ENCODE measurements at places on chromosomes 7 and 10.
A peak's percentile ranks its signal among the peaks of the same experiment; 100 is the strongest.

DNA sequence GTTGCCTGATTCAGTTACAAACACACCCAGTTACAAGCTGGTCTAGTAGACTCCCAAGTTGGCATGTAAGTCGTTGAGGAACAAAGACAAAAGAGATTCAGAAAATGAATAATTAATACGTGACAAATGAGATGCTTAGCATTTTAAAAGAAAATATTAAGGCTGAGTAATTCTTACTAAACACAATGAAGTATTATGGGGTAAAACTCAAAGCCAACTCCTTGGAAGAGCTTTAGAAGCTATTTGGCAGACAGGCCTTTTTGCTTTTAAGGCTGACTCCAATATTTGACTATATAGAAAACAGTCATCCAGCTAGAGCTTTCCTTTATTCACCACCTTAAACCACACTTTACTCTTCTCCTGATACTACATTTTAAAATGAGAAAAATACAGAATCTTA is 5.4 kb downstream of the TRDMT1 start:
- no peak for DNase-seq

DNA sequence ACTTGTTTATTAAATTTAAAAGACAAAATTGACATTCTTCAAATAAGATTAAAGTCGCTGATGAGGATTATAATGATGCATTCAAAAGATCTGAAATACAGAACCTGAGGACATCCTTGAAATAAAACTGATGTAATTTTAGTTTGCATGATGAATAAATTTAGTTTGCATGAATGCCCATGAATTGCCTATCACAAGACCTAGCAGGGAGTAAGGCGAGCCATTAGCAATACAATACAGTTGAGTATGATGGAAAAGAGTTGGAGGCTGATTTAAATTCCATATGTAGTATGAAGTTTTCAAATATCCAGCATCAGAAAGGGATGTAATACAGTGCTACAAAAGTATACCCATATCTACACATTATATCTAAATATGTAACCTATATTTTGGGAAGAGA is 321.3 kb downstream of the CACNA2D1 start:
- no peak for DNase-seq

DNA sequence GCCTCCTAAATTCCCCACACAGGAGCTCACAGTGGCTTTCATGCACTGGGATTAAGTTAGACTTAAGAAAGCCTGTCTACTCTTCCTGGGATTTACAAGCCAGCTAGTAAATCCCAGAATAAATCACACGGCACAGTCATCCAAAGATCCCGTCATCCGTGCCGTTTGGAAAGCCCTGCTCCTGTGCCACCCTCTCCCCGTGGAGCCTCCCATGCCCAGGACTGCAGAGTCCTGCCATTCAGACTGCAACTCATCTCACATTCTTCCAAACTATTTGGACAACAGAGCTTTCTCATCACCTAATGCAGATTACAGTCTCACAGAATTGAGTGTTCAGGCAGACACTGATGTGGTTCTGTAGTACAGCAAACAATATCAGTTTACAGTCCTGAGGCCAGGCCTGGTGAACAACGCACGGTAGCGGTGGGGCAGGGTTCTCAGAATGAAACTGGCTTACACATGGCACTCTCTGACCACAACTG is 166.5 kb downstream of the EGFR start:
- no peak for DNase-seq

DNA sequence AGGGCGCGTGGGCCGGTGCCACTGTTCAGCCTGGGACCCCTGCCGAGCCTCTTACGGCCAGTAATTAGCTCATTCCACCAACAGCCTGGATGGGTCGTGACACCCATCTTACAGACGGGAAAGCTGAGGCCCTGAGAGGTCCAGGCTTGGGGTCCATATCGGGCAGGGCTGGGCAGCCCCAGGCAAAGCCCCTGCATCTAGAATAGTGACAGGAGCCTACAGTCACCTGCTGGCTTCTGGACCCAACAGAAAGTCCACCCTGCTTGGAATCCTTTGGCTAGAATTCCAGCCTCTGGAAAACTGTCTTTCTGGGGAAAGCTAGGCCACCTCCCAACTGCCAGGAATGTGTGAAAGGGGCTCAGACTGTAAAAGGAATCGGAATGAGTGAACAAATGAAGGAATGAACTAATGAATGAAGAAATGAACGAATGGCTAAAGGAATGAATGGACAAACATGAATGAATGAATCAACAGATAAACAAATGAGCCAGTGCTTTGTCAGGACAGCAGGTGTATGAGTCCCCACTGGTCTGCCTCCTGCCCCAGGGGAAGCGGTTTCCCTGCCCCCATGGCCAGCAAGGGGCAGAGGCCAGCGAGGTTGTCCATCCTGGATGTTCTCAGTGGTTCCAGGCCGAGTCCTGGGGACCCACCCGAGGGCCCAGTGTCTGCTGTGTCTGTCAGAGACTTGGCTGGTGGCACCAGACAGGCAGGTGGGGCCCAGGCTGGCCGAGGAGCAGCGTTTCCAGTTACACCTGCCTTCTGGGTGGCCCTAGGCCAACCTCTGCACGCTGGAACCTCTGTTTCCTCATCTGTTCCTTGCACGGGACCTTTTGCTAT is 24.1 kb upstream of the PDGFA start:
- DNase-seq, result no peak

GRCh38 chr7:44235582-44236332 is 35.0 kb downstream of the YKT6 start:
- DNase-seq, result no peak

GRCh38 chr10:11678074-11678793 is 63.9 kb upstream of the ECHDC3 start:
- DNase-seq, result no peak

- no peak for DNase-seq
Observed at GRCh38 chr7:18504965-18505364, 9.4 kb downstream of the HDAC9 start.

DNA sequence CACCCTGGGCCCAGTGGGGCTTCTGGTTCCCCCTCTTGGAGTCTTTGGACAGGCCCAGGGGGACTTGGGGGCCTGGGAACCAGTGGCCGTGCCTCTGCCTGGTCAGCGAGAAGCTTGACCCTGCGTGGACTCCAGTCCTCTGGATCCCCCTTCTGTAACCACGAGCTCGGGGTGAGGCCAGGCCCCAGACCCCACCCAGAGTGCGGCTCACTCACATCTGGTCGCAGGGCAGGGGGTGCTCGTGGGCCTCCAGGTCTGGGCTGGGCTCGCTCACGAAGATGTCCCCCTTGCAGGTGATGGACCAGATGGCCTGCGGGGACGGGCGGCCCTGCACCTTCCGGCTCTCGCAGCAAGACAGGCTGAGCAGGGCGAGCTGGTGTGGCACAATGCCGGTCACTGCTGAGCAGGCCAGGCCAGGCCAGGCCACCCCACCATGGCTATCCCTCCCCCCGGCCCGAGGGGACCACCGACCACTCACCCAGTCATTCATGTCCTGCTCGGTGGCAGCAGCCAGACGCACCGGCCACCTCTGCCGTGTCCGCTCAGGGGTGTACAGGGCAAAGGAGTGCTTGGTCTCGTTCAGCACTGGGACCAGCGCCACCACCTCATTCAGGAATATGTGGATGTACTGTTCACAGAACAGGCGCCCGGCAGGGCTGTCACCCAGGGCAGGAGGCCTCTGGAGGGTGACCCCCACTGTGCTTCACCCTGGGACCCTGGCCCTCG is 19.7 kb downstream of the BHLHA15 start:
- DNase-seq, result no peak

GRCh38 chr10:129725482-129725881 is 238.6 kb downstream of the EBF3 start:
- DNase-seq, result no peak

- DNase-seq, result no peak
Observed at GRCh38 chr10:7389844-7390243, 21.0 kb downstream of the SFMBT2 start.

DNA sequence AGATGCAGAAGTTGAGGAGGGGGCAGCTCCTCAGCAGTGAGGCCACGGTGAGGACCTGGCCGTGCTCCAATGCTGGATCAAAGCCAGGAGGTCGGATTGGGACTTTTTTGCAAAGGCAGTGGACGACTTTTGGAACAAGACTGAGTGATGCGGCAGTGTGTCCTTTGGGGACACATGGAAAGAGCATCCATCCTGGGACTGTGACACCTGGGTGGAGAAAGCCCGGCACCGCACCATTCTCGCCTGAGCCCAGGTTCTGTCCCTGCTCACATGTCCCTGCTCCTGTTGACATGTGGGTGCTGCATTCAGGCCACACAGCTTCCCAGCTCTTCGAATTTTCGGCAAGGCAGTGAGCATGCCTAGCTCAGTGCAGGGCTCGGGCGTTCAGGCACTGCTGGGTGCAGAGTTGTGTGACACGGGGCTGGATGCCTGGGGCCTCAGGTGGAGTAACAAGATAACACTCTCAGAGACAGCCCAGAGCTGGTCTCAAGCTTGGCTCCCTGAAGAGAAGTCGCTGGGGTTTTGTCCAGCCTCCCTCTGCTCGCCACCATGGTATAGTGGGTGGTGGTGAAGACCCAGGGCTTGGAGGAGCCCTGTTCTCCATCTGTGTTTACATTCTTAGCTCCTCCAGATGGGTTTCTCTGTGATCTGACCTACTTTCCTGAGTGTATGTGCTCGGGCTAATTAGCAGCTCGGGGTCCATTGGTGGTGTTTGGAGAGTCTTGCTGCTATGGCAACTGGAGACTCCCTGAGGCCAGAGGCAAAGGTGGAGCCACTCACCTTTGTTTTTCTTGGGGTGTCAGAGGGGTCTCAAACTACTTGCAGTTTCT is 111.7 kb upstream of the BTBD16 start:
- no peak for DNase-seq

- no peak for DNase-seq
Observed at GRCh38 chr7:33821970-33822369, 83.4 kb upstream of the BMPER start.

DNA sequence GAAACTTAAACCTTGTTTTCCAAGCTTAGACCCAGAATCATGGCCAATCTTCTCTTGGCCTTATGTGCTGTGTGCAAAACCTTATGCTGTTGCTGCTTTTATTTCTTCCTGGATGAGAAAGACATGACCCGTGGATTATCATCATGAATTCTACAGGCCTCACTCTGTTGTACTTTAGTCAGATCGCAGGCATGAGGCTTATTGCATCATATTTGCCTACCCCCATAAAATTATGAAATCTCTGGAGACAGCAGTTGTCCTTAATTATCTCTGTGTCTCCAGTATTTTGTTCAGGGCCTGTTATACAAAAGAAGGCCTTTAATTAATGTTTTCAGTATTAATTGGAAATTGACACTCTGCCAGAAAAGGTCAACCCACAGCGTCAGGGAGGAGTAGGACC is 71.6 kb downstream of the PLCE1 start:
- no peak for DNase-seq

DNA sequence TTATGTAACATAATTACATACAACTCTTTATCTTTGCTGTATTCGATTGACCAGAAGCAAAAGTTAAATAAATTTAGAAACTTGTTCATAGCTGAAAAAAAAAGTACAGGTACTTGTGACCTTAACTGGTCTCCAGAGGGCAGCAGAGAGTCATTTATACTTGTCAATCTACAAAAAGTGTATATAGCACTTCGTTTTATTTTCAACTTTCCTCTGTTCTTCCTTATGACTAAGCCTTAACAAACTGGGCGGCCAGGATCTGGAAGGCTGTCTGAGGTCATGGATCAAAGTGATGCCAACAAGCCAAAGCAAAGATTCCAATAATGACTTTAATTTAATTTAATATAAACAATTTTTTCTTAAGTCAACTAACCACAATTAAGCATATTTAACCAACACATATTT is 29.8 kb downstream of the C10orf67 start:
- DNase-seq, result peak; percentile 9

Data from GM04503 (cell line).